Activated CD4-positive, alpha-beta T cell treated with anti-CD3 and anti-CD28 coated beads, Interleukin-2, amount 10 ng/mL, durations not matched to agents 24 days and 14 days (primary cell): ENCODE measurements at places on chromosomes 12 and 14. TPM values are rescaled to one million over a fixed set of nuclear protein-coding genes. Genes with fewer than 3 reads are reported as not detected.
A peak's percentile ranks its signal among the peaks of the same experiment; 100 is the strongest.

- H3K36me3 ChIP-seq, result no peaks in the 10 kb centered on the region
- DNase-seq, result no peak
- no peaks in the 10 kb centered on the region for H3K4me1 ChIP-seq
- H3K27ac ChIP-seq, result no peak overlapping the region
- H3K27me3 ChIP-seq, result no peaks in the 10 kb centered on the region
Measured at GRCh38 chr12:101521136-101521535, 46.0 kb downstream of the SPIC start.

- peaks cover 2% of the 10 kb centered on the region for H3K27me3 ChIP-seq
- H3K27ac ChIP-seq, result no peak overlapping the region
- no peaks in the 10 kb centered on the region for H3K36me3 ChIP-seq
- no peak overlapping the region for H3K4me3 ChIP-seq
- DNase-seq, result no peak
Measured at GRCh38 chr14:57485635-57486034, 8.0 kb downstream of the CCDC198 start.

Gene SLCO1C1
- total RNA-seq, result not detected in 2 replicates

GRCh38 chr12:31887109-31887811 is 72.0 kb upstream of the RESF1 start:
- H3K4me3 ChIP-seq, result no peak overlapping the region
- peaks cover 48% of the 10 kb centered on the region for H3K36me3 ChIP-seq
- no peak overlapping the region for H3K27ac ChIP-seq
- DNase-seq, result no peak

- H3K4me1 ChIP-seq, result no peaks in the 10 kb centered on the region
- DNase-seq, result no peak
- H3K27ac ChIP-seq, result no peak overlapping the region
- H3K4me3 ChIP-seq, result no peak overlapping the region
Measured at GRCh38 chr12:69435644-69436043, 34.5 kb upstream of the FRS2 start.

DNA sequence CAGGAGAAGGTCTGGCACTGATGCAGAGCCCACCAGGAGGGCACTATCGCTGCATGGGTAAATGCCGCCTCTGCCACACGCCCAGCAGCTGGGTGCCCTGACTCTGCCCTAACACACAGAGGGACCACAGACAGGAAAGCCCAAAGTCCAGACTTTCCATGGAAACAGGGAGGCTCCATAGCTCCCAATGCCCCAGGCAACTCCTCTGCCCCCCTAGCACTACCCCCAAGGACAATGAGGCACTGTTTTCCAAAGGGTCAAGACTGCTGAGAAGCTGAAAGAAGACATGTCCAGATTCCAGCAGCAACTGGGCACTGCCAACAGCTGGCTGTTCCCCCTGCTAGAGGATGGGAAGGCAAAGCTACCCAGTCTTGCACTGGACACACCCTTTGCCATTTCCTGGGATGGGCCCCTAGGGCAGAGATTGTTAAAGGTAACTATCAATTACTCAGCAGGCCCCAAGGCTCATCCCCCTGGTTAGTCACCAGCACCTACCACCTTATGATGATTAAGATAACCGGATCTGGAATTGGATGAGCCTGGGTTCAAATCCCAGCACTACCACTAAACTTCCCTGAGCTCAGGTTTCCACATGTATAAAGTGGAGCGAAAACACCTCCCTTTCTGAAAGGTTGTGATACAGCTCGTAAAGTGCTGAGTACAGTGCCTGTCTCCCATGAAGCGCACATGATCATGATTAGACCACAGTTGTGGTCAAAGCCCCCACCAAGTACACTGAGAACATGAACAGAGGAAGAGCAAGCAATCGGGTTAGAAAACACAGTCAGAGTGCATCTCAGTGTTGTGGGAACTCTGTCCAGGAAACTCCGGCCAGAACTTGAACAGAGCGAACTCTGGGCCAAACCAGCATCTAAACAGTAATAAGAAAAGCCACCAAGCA is 3.3 kb downstream of the PXN start:
- H3K36me3 ChIP-seq, result peaks cover 12% of the 10 kb centered on the region
- peak overlapping the region; percentile 88 for H3K4me3 ChIP-seq
- peaks cover 70% of the 10 kb centered on the region for H3K4me1 ChIP-seq
- H3K27me3 ChIP-seq, result peaks cover 1% of the 10 kb centered on the region

DNA sequence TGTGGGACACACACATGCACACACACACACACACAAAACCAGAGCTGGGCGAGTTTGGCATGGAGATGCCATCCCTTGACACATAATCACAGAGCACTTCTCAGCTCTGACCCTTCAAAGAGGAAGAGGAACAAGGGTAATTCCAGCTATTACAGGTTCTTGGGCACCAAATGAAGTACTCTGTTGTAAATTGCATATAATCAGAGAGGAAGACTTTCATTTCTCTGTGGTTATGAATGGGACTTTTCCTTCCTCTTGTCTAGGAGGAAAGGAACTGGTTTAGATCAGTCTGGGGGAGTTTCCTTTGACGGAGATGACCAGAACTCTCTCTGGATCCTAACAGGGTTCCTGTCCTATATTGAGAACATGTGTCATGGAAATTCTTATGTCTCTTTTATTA is 26.4 kb upstream of the FGF6 start:
- peaks cover 2% of the 10 kb centered on the region for H3K4me1 ChIP-seq
- no peak overlapping the region for H3K27ac ChIP-seq
- no peak overlapping the region for H3K4me3 ChIP-seq
- peaks cover 37% of the 10 kb centered on the region for H3K27me3 ChIP-seq
- DNase-seq, result no peak
- no peaks in the 10 kb centered on the region for H3K36me3 ChIP-seq

GRCh38 chr14:104723651-104724406 is at the start of gene ADSS1:
TSS of gene ADSS1 (plus strand) at chr14:104724229. CDS start at chr14:104724271, 42 bp downstream.
- H3K36me3 ChIP-seq, result peaks cover 4% of the 10 kb centered on the region
- H3K27me3 ChIP-seq, result peaks cover 2% of the 10 kb centered on the region

- H3K27me3 ChIP-seq, result peaks cover 13% of the 10 kb centered on the region
- DNase-seq, result no peak
- H3K36me3 ChIP-seq, result no peaks in the 10 kb centered on the region
- no peak overlapping the region for H3K4me3 ChIP-seq
Measured at GRCh38 chr12:15634010-15634683, 155.0 kb downstream of the EPS8 start.

Gene KRT74
- total RNA-seq, result not detected in 2 replicates
